Activated B cell treated with CpG ODN at 0.5 μM for 24 hours (primary cell): ENCODE measurements at places on chromosomes 6 and 20. TPM values are rescaled to one million over a fixed set of nuclear protein-coding genes. Genes with fewer than 3 reads are reported as not detected.

DNA sequence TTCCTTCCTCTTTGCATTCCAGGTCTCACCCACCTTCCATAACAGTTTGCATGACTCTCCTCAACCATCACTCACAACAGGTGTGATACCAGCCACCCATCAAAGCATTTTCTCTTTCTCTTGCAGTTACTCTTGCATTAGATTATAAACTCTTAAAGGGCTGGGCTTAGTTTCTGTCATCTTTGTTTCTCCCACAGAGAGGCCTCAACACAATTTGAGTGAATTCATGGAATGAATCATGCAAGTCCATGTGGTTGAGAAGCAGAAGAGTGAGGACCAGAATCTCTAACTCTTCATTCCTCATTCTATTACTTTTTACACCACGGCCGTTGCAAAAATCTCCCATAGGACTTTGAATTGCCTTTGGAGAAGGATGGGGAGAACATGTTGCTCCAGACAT is 31.4 kb downstream of the OGFRL1 start:
- peaks cover 6% of the 10 kb centered on the region for H3K27me3 ChIP-seq
- DNase-seq: no peak
- no peaks in the 10 kb centered on the region for H3K36me3 ChIP-seq
- H3K4me1 ChIP-seq: no peaks in the 10 kb centered on the region
- no peak overlapping the region for H3K4me3 ChIP-seq

The DNMT3B gene
- total RNA-seq: 0.20 and 0.32 TPM in 2 replicates

- no peak overlapping the region for H3K27ac ChIP-seq
- DNase-seq: no peak
- no peaks in the 10 kb centered on the region for H3K4me1 ChIP-seq
- H3K27me3 ChIP-seq: no peaks in the 10 kb centered on the region
- H3K4me3 ChIP-seq: no peak overlapping the region
Observed at GRCh38 chr6:145887969-145888368, 73.4 kb upstream of the FBXO30 start.

The FBXO9 gene
- 53.5 and 62.1 TPM in 2 replicates for total RNA-seq

- H3K27me3 ChIP-seq: no peaks in the 10 kb centered on the region
- no peak for DNase-seq
- H3K4me3 ChIP-seq: no peak overlapping the region
- H3K36me3 ChIP-seq: no peaks in the 10 kb centered on the region
Observed at GRCh38 chr6:92715991-92716390, 703.4 kb downstream of the EPHA7 start.

The SSTR4 gene
- not detected in 2 replicates for total RNA-seq

- H3K4me1 ChIP-seq: no peaks in the 10 kb centered on the region
- DNase-seq: no peak
- no peak overlapping the region for H3K4me3 ChIP-seq
Observed at GRCh38 chr6:42336431-42336830, 115.3 kb downstream of the TRERF1 start.

GRCh38 chr6:101747160-101747559 is 353.7 kb downstream of the GRIK2 start:
- H3K4me1 ChIP-seq: no peaks in the 10 kb centered on the region
- no peaks in the 10 kb centered on the region for H3K27me3 ChIP-seq
- H3K4me3 ChIP-seq: no peak overlapping the region
- no peaks in the 10 kb centered on the region for H3K36me3 ChIP-seq
- no peak overlapping the region for H3K27ac ChIP-seq

- DNase-seq: no peak
- H3K27me3 ChIP-seq: no peaks in the 10 kb centered on the region
- H3K4me1 ChIP-seq: peaks cover 30% of the 10 kb centered on the region
Observed at GRCh38 chr6:7304821-7305220, 8.2 kb downstream of the SSR1 start.

- H3K4me3 ChIP-seq: no peak overlapping the region
- no peak for DNase-seq
- H3K36me3 ChIP-seq: no peaks in the 10 kb centered on the region
- no peak overlapping the region for H3K27ac ChIP-seq
- peaks cover 13% of the 10 kb centered on the region for H3K4me1 ChIP-seq
Observed at GRCh38 chr6:34486106-34486740, 20.3 kb downstream of the PACSIN1 start.

DNA sequence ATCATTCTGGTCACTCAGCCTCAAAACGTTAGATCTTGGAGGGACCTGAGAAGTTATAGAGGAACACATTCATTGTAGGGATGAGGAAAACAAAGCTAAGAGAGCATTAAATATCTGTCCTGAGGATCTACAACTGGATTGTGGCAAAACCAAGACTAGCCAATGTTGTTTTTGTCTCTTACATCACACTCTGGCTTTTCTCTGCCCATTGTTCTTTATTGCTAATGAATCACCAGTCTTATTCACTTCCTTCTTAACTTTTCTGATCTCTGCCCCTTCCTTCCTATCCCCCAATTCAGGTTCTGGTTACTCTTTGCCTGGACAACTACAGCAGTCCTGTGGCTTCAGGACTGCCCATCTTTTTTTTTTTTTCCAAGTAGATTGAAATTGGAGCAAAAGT is 57.0 kb upstream of the PREP start:
- H3K4me1 ChIP-seq: peaks cover 5% of the 10 kb centered on the region
- H3K4me3 ChIP-seq: no peak overlapping the region
- H3K36me3 ChIP-seq: no peaks in the 10 kb centered on the region
- DNase-seq: no peak
- no peak overlapping the region for H3K27ac ChIP-seq
- H3K27me3 ChIP-seq: peaks cover 10% of the 10 kb centered on the region

- H3K27me3 ChIP-seq: peaks cover 2% of the 10 kb centered on the region
- no peak overlapping the region for H3K4me3 ChIP-seq
- no peaks in the 10 kb centered on the region for H3K4me1 ChIP-seq
Observed at GRCh38 chr6:47118611-47119010, 76.5 kb upstream of the ADGRF1 start.

DNA sequence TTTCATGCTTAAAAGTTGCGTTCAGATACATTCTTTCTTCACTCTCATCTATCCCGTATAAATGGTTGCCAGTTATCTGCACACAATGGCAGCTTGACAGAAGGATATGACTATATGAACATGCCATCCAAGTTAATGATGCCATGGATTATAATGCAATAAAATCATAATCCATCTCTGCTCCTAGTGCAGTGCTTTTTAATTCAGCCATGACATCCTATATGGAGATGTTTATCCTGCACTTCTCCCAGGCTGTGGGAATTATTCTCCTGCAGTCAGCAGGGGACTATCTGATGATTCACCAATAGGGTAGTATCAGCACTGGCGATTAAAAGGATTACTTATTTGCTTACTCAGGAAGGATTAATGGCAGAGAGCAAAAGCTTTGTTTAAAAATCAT is 273.8 kb downstream of the SAMD5 start:
- no peaks in the 10 kb centered on the region for H3K4me1 ChIP-seq
- no peak for DNase-seq
- H3K27me3 ChIP-seq: peaks cover 2% of the 10 kb centered on the region
- H3K4me3 ChIP-seq: no peak overlapping the region
- no peaks in the 10 kb centered on the region for H3K36me3 ChIP-seq

DNA sequence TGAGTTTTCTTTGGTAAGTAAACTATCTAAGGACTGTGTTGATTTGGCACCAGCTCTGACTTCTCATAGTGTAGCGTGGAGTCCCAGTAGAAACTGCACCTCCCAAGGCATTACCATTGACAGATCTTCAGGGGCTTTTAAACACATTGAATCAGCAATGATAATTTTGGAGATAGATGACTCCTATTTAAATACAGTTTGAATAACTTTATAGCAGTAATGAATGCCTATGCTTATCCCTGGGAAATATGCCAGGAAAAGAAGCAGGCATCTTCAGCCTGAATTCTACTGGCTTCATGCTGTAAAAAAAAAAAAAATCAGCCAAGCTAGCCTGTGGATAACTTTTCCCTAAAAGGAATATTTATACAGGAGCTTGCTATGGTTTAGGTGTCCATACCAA is 895.9 kb downstream of the EYS start:
- no peaks in the 10 kb centered on the region for H3K4me1 ChIP-seq
- H3K36me3 ChIP-seq: no peaks in the 10 kb centered on the region
- no peak overlapping the region for H3K27ac ChIP-seq
- H3K4me3 ChIP-seq: no peak overlapping the region

- no peak for DNase-seq
- H3K4me3 ChIP-seq: no peak overlapping the region
- H3K27me3 ChIP-seq: peaks cover 13% of the 10 kb centered on the region
- H3K4me1 ChIP-seq: no peaks in the 10 kb centered on the region
Observed at GRCh38 chr20:53294804-53295203, 298.8 kb downstream of the ZNF217 start.

The RNF39 gene
- not detected in 2 replicates for total RNA-seq

The ADAM33 gene
- total RNA-seq: not detected in 2 replicates

- DNase-seq: no peak
- no peak overlapping the region for H3K4me3 ChIP-seq
- H3K4me1 ChIP-seq: peaks cover 26% of the 10 kb centered on the region
- peaks cover 19% of the 10 kb centered on the region for H3K27me3 ChIP-seq
- H3K27ac ChIP-seq: no peak overlapping the region
Observed at GRCh38 chr6:131916847-131917246, 34.3 kb downstream of the CCN2 start.

DNA sequence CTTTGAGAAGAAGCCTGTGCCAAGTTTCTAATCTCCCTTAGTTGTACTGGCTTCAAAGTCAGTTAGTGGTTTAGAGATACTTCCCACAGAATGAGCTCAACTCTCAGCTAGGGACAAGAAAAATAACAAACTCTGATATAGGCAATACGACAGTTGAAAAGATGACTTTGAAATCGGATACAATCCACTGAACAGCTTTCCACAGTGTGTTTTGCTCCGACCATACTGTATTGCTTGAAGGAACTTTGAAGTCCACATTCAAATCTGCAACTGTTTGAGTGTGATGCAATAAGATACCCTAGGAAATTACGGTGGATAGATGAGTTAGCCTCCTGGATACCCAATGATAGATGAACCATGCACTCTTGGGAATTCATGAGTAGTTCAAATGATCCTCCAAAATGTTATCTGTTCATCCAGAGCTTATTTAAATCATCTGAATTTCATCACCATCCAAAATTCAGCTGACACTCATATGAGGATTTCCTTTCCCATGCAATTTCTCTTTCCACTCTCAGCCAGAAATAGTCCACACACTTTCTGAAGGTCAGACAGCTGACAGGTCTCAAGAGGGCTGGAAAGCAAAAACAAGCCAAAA is 443.8 kb downstream of the HAO1 start:
- no peaks in the 10 kb centered on the region for H3K36me3 ChIP-seq
- no peak overlapping the region for H3K4me3 ChIP-seq
- H3K4me1 ChIP-seq: no peaks in the 10 kb centered on the region
- H3K27ac ChIP-seq: no peak overlapping the region

- peaks cover 26% of the 10 kb centered on the region for H3K27me3 ChIP-seq
- no peak overlapping the region for H3K4me3 ChIP-seq
- no peaks in the 10 kb centered on the region for H3K36me3 ChIP-seq
- DNase-seq: no peak
- H3K4me1 ChIP-seq: no peaks in the 10 kb centered on the region
- no peak overlapping the region for H3K27ac ChIP-seq
Observed at GRCh38 chr6:4398791-4399190, 263.4 kb upstream of the ECI2 start.

DNA sequence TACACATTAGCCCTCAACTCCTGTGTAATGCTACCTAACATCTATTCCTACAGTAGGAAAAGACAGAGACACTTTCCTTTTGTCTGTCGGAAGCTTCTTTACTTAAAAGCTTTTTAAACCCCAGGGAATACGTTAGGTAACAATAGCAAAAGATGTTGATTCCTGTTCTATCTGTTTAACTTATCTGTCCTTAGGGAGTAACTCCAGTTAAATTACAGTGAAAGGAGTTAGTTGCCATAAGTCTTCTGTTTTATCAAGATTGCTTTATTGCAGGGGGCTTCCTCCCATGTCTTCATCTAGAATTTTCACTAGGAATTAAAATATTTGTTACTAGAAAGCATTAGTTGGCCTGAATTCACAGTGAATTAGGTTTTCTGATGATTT is 26.2 kb downstream of the TOP1 start:
- H3K4me3 ChIP-seq: no peak overlapping the region
- H3K27me3 ChIP-seq: no peaks in the 10 kb centered on the region
- peaks cover 69% of the 10 kb centered on the region for H3K4me1 ChIP-seq
- no peak overlapping the region for H3K27ac ChIP-seq
- H3K36me3 ChIP-seq: peaks cover 8% of the 10 kb centered on the region

GRCh38 chr20:52168116-52168515 is 23.5 kb downstream of the ZFP64 start:
- no peak for DNase-seq
- H3K4me3 ChIP-seq: no peak overlapping the region
- peaks cover 45% of the 10 kb centered on the region for H3K36me3 ChIP-seq
- H3K4me1 ChIP-seq: peaks cover 25% of the 10 kb centered on the region
- peak overlapping the region; percentile 33 for H3K27ac ChIP-seq

DNA sequence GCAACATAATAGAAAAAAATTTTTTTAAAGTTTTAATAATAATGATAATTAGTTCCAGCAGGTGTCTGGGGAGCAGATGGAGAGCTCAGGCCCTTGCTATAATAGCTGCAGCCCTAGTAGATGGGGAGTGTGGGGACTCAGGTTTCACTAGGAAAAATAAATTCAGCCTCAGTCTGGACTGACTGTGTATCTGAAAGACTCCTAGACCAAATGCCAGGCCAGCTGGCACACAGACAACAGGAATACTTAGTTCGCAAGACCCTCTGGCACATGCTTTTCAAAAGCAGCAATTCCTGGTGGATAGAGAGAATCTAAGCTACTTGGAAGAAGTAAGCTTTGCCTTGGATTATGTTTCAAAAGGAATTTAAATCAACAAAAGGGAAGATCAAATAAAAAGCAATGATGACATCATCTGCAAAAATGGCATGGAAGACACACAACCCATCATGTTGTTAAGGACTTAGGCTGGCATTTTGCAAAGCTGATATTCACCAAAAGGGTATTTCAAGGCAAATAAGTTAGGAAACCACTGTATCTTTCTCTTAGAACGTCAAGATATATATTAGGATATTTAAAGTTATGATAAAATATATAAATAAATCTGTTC is 107.8 kb downstream of the RNGTT start:
- no peak overlapping the region for H3K27ac ChIP-seq
- no peak overlapping the region for H3K4me3 ChIP-seq
- H3K36me3 ChIP-seq: peaks cover 17% of the 10 kb centered on the region
- no peaks in the 10 kb centered on the region for H3K27me3 ChIP-seq

- H3K4me1 ChIP-seq: no peaks in the 10 kb centered on the region
- no peak overlapping the region for H3K27ac ChIP-seq
- peaks cover 12% of the 10 kb centered on the region for H3K36me3 ChIP-seq
- DNase-seq: no peak
- H3K4me3 ChIP-seq: no peak overlapping the region
- peaks cover 2% of the 10 kb centered on the region for H3K27me3 ChIP-seq
Observed at GRCh38 chr6:25481267-25481666, 170.7 kb upstream of the SCGN start.

GRCh38 chr6:137827977-137828810 is 38.9 kb upstream of the TNFAIP3 start:
- DNase-seq: no peak
- H3K27me3 ChIP-seq: no peaks in the 10 kb centered on the region
- peak overlapping the region; percentile 93 for H3K27ac ChIP-seq
- no peaks in the 10 kb centered on the region for H3K36me3 ChIP-seq
- peaks cover 77% of the 10 kb centered on the region for H3K4me1 ChIP-seq

The WFDC12 gene
- total RNA-seq: not detected in 2 replicates

The RPS6KA2 gene
- total RNA-seq: 13.9 and 14.4 TPM in 2 replicates

- H3K27me3 ChIP-seq: no peaks in the 10 kb centered on the region
- H3K27ac ChIP-seq: no peak overlapping the region
- no peak for DNase-seq
- peaks cover 1% of the 10 kb centered on the region for H3K4me1 ChIP-seq
- no peak overlapping the region for H3K4me3 ChIP-seq
Observed at GRCh38 chr20:25300496-25301170, 52.7 kb downstream of the PYGB start.

The BEND6 gene
- not detected in 2 replicates for total RNA-seq
